Left lobe of liver (tissue), 2 donors: ENCODE measurements at places on chromosomes 5 and 9. TPM values are rescaled to one million over a fixed set of nuclear protein-coding genes. Genes with fewer than 3 reads are reported as not detected.
A peak's percentile ranks its signal among the peaks of the same experiment; 100 is the strongest.

The WNT8A gene
- total RNA-seq, result not detected

The ABITRAM gene
- total RNA-seq, result 6.1 TPM

The GTF2H2 gene
- total RNA-seq, result 9.0 TPM

The FBN2 gene
- total RNA-seq, result 0.73 TPM

DNA sequence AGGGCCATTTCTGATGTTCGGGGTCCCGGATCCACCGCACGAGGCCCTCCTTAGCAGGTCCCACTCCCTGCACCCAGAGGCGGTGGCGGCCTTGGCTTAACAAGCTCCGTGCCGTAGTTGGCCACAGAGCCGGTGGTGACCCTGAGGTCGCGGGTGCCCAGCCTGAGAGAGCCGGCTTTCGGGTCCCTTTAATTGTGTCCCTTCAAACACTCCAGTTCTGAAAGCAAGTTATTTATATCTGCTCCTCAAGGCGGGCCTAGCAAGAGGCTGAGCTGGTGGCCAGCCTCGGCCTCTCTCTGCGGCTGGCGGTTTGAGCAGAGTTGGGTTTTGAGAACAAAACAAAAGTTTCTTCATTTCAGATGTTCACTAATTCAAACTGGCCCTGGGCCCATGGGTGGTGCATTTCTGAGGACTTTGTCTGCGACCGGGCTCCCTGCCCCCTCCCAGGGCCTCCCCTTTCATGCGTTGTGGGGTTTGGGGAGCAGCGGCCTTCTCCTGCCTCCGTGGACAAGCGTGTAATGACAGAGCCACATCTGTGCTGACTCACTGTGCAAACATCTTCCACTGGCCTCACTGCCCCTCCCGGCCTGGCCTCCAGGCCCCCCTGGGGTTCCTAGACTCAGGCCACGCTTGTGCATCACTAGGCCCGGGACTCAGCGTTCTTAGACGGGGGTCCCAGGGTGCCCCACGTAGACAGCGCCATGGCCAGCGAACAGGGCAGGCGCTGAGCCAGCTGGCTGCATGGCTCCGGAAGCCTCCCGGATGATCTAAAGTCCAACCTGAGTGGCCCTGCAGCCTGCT is 49.4 kb upstream of the COL5A1 start:
- peak; percentile 46 for DNase-seq

- DNase-seq, result no peak
These were observed 129.1 kb downstream of the DOCK8 start for GRCh38 chr9:343773-344172.
